ENCODE measurements at places on chromosomes 4 and X.

- DNase-seq: no peak
Observed at GRCh38 chr4:102817613-102818268, 9.6 kb downstream of the UBE2D3 start.

DNA sequence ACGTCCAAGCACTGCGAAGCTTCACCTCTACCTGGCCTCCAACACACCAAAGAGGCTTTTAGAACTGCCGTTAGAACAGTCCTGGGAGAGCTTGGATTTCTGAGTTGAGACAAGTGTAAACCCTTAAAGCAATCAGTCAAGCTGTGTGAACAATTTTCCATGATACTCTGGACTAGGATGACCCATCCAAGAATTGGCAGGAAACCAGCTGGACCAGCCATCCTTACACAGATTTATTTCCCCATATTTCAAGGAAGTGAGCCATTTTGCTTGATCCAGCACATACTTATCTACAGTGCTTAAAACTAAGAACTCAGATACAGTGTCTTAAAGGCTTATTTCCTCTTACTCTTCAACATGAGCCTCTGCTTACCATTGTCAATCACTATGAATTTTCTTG lies 340.7 kb upstream of the HS3ST1 start:
- no peak for DNase-seq

- DNase-seq: no peak
Observed at GRCh38 chrX:102637561-102637960, 13.7 kb upstream of the GPRASP1 start.

- DNase-seq: no peak
Observed at GRCh38 chr4:3307060-3307459, 14.2 kb downstream of the RGS12 start.

DNA sequence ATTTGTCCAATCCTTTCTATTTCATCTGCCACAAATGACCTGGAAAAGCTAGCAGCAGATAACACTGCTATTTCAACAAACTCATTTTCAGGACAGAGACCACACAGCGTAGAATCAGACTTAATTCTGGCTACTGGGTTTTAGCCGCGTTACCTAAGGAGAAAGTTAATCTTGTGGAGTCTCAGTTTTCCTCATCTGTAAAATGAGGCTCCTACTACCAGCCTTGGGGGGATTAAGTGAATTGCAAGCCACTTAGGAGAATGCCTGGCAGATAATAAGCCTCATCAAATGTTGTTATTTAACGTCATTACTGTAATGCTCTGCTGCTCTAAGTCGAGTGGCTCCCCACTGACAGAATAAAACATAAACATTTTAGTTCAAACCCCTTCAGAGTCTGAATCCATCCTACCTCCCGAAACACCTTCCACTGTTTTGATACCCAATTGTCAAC lies 1.4 kb downstream of the CCNI start:
- peak; percentile 35 for DNase-seq

- DNase-seq: no peak
Observed at GRCh38 chr4:22170353-22170752, 221.8 kb upstream of the KCNIP4 start.

GRCh38 chr4:39062094-39062769 lies at the start of gene KLHL5:
Gene KLHL5 (plus strand): TSS chr4:39062232. CDS start chr4:39062653, 421 bp downstream.
- no peak for DNase-seq

- peak; percentile 47 for DNase-seq
Observed at GRCh38 chrX:121579016-121579760, 531.8 kb downstream of the GLUD2 start.

DNA sequence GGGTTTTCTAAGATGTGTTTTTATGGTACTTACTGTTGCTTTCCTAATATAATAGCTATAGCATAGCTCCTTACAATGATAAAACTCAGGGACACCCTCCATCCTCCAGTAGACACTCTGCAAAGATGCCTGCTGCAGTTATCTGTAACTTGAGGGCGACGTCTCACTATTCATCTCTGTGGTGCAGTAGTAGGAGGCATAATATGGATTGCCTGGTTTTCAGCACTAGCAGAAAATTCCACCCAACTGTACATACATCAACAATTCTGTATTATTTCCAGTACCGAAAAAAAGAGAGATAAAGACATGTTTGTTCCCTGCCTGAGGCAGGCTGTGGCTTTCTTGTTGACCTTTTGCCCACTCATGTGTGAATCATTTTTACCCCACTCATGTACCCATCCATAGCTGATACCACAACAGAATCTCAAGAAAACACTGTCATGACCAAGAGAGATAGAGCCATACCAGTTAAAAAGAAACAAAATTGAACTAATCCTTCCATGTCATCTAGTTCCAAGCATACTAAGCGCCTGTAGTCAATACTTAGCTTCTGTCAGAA lies 220.1 kb downstream of the RAB28 start:
- DNase-seq: no peak

DNA sequence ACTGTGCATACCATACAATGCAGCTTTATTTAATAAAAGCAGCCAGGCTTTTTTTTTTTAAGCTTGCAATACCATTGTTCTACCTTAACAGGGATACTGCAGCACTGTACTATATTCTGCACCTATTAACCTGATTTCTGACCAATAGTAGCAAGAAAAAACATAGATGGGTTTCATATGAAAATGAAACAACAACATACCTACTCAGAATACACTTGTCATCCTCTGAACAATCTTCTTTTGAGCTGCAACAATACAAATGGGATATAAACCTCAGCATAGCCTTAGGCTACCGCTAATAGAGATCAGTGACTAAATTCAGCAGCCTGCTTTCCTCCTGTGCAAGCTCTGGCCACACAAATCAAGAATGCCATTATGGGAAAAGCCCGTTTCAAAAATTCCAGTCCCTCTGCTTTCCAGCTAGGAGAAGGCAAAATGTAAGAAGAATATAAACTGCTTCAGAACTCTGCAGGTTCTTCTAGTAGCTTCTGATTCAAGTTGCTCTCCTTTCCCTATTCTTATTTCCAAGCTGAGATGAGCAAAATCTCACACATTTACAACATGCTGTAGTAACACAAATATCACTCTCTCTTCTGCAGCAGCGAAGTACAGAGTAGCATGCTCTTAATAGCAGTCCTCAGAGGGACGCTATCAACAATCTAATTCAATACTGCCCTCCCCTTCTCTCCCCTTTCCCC lies 143.4 kb downstream of the KLHL13 start:
- DNase-seq: no peak

- DNase-seq: no peak
Observed at GRCh38 chr4:124219389-124219788, 493.1 kb downstream of the ANKRD50 start.

- DNase-seq: no peak
Observed at GRCh38 chrX:107730991-107731766, 44.4 kb downstream of the TSC22D3 start.

DNA sequence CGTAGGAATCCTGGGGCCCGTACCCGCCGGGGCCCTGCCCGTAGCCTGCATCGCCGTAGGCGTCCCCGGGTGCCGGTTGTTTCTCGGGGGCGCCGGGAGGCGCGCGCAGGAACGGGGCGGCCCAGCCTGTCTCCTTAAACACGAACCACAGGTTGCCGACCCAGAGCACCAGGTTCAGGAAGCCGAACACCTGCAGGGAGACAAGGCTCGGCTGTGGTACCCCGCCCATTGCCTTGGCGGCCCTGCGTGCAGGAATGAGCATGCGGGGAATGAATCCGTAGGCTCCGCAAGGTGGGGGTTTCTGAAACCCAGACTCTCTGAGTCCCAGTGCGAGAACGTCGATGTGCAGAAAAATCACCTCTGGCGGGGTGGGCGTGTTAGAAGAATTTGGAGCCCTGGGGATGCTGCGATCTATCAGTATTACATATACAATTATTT lies 5.4 kb upstream of the PRICKLE3 start:
- peak; percentile 60 for DNase-seq

GRCh38 chr4:1213336-1213995 lies 35.5 kb downstream of the CTBP1 start:
- DNase-seq: no peak

Data from NAMALWA (cell line).